ENCODE measurements at places on chromosomes 16 and 17. TPM values are rescaled to one million over a fixed set of nuclear protein-coding genes. Genes with fewer than 3 reads are reported as not detected.

The PPP1R1B gene
- total RNA-seq = not detected

The SLX4 gene
- total RNA-seq = 13.9 TPM

The DDX19B gene
- total RNA-seq = 32.3 TPM

The SLC16A11 gene
- total RNA-seq = 0.09 TPM

The SCIMP gene
- total RNA-seq = not detected

The BICDL2 gene
- 0.23 TPM for total RNA-seq

The BAIAP3 gene
- total RNA-seq = 0.66 TPM

The CHRNE gene
- total RNA-seq = 0.73 TPM

The SEC14L5 gene
- not detected for total RNA-seq

The SCNN1B gene
- total RNA-seq = not detected

The CHMP1A gene
- total RNA-seq = 98.8 TPM

The C17orf107 gene
- 0.20 TPM for total RNA-seq

The LPCAT2 gene
- 12.5 TPM for total RNA-seq

The AHSP gene
- not detected for total RNA-seq

The PRAC2 gene
- not detected for total RNA-seq

The OTOP2 gene
- total RNA-seq = not detected

The ARHGAP23 gene
- total RNA-seq = 0.34 TPM

The SULT1A4 gene
- total RNA-seq = 9.8 TPM

The CTF1 gene
- total RNA-seq = 0.32 TPM

The HOXB4 gene
- 6.9 TPM for total RNA-seq

The ABCA9 gene
- 0.27 TPM for total RNA-seq

The CHST4 gene
- total RNA-seq = not detected
